ENCODE measurements at places on chromosomes 7 and 10.
A peak's percentile ranks its signal among the peaks of the same experiment; 100 is the strongest.

GRCh38 chr7:106282390-106282789 is 2.4 kb downstream of the NAMPT start:
- no peak for DNase-seq

GRCh38 chr7:12436896-12437535 is 33.4 kb upstream of the VWDE start:
- peak; percentile 94 for DNase-seq

DNA sequence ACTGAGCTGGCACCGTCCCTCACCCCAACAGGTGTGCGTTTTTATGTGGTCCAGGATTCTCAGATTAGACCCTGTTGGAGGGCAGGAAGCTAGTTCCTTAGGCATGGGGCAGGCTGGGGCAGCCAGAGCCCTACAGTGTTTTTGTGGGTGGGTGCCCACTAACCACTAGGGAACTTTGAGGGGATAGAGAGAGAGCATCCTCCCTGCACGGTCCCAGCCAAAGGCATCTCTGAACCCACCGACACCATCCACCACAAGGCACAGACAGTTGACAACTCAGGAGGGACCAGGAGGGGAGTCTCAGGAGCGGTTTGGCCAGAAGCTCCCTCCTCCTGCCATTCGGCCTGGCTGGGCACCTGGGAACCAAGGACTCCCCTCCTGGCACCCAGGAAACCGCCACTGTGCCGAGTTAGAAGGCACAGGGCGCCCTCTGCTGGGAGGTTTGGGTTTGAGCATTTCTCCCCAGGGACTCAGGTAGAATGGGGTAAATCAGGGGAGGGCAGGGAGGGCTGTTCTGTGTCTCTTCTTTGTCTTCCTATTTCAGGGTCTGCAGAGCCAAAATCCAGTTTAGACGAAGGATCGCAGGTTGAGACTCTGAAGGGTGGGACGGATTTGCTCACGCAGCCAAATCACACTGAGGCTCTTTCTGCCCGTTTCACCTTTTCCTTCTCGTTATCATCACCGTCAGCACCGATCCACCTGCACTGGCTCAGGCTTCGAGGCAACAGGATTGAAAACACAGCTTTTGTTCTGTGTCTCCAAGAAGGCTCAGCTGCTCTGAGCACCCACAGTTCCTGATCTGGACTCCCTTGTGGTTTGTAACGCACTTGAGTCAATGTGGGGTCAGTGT is 84.8 kb upstream of the COL13A1 start:
- no peak for DNase-seq

DNA sequence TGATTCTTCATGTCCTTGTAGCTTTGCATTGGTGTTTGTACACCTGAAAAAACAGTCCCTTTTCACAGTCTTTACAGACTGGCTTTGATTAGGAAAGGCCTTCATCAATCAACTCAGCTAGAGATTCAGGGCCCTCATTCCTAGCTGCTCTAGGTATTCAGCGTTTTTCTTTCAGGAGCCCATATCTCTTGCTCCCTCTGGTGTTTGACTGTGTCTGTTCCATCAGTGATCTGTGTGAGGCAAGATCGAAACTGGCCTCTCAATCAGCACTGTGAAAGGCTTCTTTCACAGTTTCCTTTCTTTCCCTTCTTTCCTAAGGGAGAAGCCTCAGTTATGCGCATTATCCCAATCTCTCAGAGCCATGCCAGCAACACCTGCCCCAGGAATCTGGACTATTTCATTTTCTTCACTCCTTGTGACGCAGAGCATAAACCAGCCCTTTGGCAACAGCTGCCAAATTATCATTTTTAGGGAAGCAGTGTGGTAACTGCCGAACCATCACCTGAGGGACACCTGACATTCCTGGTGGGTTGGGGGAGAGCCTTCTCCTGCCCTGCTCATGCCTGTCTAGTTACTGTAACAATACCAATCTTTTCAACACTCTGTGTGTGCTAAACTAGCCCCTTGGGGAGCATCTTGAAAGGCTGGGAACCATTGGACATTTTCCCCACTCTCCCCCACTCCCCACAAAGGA is 75.7 kb upstream of the CCDC71L start:
- DNase-seq, result no peak

DNA sequence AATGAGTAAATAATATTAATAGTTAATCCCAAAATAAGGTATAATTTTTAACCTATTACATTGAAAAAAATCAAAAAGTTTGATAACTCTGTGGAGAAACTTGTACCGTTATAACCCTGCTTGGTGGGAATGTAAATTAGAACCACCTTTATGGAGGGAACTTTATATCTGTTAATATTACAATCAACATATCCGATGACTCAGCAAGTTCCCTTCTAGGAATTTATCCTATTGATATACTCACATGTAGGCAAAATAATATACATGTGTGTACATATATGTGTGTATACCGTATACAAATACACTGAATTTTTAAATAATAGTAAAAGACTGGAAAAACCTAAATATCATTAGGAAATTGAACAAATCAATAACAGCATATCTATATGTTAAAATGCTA is 54.7 kb downstream of the PANK1 start:
- DNase-seq, result no peak

- DNase-seq, result no peak
Observed at GRCh38 chr10:12013926-12014325, 28.7 kb downstream of the UPF2 start.

DNA sequence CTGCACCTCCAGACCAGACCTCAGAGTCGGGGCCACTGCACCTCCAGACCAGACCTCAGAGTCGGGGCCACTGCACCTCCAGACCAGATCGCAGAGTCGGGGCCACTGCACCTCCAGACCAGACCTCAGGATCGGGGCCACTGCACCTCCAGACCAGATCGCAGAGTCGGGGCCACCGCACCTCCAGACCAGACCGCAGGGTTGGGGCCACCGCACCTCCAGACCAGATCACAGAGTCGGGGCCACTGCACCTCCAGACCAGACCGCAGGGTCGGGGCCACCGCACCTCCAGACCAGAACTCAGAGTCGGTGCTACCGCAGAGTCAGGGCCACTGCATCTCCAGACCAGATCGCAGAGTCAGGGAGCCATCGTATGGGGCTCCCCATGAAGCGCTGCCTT is 105.9 kb downstream of the ACTR3B start:
- DNase-seq, result no peak

DNA sequence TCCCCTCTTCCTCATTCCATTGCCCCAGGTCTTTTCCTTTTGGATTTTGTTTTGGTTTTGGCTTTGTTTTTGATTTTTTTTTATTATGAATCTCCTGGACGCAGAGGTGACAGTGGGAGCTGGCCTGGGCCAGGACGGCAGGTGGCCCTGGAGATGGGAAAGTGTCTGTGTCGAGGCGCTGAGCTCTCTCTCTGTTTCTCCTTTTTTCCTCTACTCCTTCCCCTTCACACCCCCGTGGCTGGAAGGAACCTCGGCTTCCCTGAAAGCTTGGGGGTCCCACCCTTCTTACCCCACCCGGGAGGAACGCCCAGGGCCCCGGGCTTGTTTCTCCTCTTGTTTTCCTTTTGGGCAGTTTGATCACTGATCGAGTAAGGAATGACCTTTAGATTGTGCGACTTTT is 13.2 kb downstream of the TRIM8 start:
- DNase-seq, result no peak

GRCh38 chr7:115952832-115953231 is 77.7 kb downstream of the TFEC start:
- DNase-seq, result no peak

DNA sequence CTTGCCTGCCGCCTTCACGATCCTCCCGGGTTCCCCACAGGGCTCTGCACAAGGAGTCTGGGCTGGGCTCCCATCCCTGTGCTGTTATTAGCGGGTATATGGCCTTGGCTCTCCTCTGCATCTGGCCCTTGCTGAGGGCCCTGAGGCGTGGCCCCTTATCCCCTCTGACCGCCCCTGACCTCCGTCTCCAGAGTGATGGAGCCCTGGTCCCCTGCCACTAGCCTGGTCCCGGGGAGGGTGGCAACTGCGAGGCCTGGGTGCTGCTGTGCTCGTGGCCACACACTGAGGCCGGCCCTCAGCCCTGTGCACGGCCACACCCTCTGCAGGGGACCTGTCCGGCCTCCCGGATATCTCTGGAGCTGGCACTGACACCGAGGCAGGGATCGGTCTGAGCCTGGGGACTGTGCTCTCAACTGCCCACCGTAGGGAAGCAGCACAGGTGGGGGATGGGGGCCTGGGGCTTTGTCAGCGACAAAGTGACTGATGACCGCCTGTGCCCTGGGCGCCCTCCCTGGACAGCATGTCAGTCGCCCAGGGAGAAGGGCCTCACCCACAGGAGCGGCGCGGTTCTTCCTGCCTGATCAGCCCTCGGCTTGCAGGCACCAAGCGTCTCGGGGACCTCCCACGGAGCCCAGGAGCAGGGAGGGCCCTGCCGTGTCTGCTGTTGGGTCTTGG is 72.4 kb downstream of the NKX6-2 start:
- DNase-seq, result no peak

DNA sequence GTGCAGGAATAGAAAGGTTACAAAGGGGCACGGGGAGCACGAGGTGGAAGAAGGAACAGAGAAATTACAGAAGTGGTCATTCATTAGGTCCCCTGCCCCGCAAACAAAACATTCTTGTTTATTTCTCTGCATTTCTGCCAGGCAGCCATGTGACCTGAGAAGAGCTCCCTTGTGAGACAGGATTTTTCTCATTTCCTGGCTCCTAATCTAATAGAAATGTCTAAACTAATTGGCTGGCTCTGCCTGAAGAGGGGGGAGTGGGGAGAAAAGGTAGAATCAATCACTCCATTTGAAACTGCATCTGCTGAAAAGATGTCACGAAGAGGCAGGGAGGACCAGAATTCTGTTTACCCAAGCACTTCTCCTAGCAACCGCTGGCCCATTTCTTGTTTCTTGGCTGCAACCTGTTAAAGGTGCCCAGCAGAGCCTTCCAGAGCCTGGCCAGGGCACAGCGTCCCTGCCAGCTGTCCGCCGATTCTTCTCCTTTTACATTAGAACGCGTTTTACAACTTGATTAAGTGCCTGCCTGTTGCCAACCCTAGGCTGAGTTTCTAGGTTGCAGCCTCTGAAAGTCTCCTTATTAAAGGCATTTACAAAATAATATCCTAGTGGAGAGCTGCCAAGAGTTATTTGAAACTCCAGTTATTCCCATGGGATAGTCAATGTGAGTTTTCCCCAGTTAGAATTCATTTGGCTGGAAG is 1227.6 kb downstream of the TYW1 start:
- peak; percentile 72 for DNase-seq

GRCh38 chr7:79284211-79284610 is 169.3 kb downstream of the MAGI2 start:
- DNase-seq, result no peak

DNA sequence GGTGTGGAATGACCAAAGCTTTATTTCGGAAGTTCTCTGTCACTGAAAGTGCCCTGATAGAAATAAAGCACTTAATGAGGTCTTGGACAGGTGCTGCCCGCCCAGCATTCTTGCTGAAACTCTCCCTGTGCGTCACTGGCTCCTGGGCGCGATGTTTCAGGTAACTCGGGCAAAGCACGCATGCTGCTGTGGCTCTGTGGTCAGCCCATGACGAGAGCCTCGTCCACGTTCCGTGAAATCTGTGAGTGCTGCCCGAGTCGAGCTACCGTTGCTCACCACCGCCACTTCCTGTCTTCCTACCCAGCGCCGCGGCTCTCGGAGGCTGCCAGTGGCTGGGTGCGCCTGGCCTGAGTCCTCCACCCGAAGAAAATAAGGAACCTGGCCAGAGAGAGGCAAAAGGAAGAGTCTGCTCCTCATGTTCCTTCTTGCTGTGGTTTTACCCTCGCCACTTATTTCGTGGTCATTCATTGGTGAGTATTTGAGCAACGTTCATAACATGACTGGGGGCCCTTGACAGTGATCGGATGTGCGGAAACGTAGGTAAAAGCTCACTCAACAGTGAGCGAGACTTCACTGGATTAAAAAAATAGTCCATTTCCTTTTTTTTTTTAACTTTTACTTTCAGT is 95.5 kb downstream of the MAP3K8 start:
- no peak for DNase-seq

- no peak for DNase-seq
Observed at GRCh38 chr10:36778651-36779050, 346.7 kb upstream of the ANKRD30A start.

GRCh38 chr10:75400771-75401568 is 594 bp downstream of the ZNF503 start:
- no peak for DNase-seq

DNA sequence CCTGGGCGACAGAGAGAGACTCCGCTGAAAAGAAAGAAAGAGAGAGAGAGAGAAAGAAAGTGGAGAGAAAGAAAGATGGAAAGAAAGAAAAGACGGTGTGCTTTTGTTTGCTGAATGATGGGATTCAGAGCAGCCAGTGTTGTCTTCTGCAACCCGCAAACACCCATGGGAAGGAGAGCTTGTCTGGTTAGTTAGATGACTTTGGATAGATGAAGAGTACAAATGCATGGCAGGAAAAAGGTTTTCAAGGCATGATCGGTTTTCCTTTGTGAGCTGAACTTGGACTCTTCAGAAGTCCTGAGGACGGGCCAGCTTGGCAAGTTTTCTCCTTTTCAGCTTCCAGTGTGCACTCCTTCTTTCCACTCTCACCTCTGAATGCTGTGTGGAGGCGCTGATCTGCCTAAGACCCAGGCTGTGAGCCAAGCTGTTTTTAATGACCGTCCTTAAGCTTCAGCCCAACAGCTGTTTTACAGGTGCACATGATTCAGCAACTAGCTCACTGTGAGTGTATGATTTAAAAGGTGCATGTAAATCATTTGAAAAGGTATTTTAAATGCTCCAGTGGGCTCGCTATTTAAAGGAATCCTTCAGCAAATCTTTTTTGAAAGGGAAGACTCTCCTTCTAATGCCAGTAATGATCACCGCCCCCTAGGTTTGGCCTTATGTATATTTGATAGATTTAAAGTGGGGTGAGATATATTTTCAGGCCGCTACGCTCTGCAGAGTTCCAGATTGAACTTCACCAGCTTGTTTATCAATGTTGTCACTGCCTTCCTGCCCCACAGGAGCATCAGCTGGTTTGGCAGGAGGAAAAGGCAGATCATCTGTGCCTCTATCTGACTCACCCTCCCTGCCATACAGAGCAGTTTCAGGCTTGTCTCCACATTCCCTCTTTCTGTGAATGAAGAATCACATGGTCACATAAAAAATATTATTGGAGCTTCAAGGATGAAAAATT is 115.0 kb downstream of the PLXDC2 start:
- no peak for DNase-seq
